ENCODE measurements at places on chromosomes 7 and 10.

DNA sequence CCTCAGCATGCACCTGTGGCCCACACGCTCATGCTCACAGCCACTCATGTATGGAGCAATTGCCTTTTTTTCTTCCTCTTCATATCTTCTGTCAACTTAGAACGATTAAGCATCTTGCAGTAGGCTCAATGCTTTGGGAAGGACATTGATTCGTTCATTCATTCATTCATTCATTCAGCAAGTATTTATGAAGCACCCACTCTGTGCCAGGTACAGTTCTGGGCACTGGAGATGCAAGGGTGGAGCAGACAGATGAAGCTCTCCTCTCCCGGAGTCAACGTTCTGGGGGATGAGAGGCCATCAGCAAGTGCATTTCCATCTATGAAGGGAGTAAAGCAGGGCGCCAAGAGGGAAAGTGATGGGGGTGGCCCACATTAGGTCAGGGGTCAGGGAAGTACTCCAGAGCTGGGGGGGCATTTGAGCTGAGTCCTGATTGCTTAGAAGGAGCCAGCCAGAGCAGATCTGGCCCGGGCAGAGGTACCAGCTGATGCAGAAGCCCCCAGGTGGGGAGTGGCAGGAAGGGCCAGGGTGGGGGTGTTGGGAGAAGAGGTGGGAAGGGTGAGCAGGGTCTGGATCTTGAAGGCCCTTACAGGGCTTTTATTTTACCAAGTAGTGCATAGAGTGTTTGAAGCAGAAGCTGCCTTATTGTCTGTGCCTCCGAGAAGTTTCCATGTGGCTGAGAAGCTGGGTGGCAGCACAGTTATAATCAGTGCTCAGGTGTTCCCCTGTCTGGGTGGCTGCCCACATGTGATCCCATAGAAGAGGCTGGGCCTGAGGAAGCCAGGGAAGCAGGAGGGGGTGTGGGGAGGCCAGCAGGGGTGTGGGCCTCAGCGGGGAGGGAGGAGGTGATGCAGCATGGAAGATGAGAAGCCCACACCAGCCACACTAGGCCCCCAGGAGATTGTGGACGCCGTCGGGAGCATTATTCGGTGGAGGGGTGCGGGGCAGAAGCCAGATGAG lies 36.2 kb downstream of the CHST3 start:
- DNase-seq, result no peak

- DNase-seq, result no peak
Observed at GRCh38 chr7:89316584-89317251, 521.2 kb upstream of the TEX47 start.

DNA sequence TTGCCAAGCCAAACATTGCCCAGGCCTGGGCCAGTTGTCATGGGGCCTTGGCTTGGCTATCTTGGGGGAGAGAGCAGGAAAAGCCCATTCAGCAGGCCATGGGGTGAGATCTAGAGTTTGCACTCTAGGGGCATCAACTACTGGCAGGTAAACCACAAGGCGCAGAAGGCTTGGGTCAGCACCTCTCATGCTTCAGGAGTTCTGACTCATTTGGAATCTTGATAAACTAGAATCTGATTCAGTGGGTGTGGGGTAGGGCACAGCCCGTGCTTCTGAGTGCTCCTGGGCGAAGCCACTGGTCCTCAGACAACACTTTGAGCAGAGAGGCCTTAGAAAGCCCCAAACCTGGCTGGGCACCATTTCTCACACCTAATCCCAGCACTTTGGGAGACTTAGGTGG lies 81.1 kb downstream of the RGS10 start:
- DNase-seq, result no peak

DNA sequence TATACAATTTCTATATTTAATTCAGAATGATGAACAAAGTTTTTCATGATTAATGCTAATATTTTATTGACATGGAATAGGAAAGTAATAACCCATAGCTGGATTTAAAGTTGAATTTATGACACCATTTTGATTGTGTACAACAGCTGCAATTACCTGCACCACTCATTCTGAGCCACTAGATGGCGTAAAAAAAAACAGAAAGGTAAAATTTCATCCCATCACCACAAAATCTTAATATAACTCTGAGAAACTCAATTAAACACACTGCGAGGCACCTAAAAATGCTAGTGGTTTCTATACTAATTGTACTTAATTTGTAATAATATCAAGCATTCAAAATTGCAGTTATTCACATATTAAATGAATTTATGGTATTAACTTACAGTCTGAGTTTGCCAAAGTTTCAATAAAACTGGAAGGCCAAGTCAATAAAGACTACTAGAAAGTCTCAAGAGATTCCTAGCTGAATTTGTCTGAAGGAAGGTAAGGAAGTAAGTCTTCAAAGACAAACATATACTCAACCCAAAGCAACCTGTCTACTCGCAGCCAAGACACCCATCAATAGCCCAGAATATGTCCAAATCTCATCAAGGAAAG lies 182.5 kb downstream of the SKAP2 start:
- DNase-seq, result no peak

DNA sequence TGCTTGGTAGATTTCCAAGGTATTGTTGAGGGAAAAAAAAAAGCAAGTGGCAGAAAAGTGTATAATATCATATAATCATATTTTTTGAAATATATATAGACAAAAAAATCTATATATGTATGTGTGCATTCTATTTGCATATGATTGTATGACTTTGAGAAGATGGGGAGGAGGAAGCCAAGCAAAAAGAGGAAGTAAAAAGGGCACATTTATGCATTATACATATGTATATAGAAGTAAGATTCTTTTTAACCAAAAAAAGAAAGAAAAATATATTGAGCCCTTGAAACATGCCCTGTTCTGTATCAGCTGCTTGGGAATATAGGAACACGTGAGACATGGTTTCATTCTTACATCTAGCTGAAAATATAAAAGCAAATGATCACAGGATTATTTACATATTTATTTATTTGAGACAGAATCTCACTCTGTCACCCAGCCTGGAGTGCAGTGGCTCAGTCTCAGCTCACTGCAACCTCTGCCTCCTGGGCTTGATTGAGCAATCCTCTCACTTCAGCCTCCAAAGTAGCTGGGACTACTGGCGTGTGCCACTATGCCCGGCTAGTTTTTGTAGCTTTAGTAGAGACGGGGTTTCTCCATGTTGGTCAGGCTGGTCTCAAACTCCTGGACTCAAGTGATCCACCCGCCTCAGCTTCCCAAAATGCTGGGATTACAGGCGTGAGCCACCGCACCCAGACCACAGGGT lies 18.0 kb upstream of the SLF2 start:
- no peak for DNase-seq

- no peak for DNase-seq
Observed at GRCh38 chr10:131636116-131636515, 264.7 kb upstream of the PPP2R2D start.

- no peak for DNase-seq
Observed at GRCh38 chr10:125744909-125745308, 25.4 kb downstream of the EDRF1 start.

DNA sequence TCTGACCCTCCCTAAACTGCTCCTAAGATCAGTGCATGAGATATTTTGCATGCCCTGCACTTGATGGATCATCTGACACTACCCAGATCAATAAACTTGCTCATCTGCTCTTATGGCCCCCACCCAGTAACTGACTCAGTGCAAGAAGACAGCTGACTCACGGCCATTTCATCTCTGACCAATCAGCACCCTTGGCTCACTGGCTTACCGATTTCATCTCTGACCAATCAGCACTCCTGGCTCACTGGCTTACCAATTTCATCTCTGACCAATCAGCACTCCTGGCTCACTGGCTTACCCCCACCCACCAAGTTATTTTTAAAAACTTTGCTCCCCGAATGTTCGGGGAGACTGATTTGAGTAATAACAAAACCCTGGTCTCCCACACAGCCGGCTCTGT lies 37.2 kb upstream of the OPTN start:
- no peak for DNase-seq

DNA sequence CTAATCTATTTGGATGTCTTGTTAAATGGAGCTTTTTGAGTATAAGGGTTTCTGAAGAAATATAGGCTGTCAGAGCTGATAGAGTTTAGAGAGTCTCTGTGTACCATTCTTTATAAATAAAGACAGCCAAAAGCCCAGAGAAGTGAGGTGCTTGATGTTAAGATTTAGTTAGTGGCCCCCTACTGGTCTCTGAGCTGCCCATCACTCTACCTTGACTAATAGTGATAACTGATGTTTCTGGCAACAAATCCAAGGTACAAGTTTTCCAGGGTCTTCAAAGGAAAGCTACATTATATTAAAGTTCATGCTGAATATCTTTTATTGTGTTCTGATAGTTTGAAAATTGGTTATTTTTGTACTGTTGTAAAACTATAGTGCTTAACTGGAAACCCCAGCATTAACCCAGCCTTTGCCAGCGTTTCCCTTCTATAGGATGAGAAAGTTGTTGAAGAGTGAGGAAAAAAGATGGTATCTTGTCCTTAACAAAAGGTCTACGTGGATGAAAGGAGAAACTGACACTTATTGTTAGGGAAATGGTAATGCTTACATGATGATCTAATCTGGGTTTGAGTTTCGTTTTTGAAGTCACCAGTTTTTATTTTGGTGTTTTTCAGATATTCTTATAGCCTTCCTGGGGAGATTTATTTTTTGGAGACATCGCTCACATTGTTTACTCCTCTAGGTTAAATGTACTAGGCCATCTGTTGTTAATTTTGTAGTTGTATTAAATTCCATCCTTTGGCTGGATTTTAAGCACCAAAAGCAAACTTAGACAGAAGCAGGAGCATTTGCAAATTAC lies 79.0 kb downstream of the AUTS2 start:
- DNase-seq, result no peak

- DNase-seq, result no peak
Observed at GRCh38 chr10:68202960-68203353, 29.0 kb downstream of the ATOH7 start.

DNA sequence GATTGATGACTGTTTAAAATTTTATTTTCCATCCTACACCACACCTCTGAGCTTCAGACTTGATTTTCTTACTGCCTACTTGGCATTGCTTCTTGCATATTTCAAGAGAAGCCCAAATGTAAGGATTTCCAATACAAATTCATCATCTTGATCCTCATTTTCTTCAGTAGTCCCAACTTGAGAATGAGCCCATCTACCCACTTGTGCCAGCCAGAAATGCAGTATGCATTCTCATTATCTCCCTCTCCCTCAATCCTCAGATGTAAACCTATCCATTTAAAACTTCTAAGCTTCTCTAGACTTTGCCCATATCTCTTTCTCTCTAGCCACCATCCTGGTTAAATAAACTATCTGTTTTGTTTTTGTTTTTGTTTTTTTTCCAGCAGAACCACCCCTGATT lies 22.4 kb upstream of the EGFR start:
- DNase-seq, result no peak

DNA sequence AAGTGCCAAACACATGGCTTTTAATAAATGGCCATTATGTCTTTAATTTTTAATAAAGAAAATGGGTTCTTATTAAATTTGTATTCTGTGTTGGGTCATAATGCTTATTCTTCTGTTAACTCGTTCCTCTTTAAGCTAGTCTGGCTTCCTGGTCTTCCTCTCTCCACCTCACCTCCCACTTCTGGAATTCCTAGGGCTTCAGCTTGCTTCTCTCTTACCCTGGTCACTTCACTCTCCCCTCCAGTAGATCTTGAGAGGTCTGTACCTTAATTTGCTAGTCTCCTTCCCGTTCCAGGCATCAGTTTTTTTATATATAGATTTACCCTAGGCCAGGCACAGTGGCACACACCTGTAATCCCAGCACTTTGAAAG lies 111.2 kb downstream of the RALA start:
- DNase-seq, result no peak

DNA sequence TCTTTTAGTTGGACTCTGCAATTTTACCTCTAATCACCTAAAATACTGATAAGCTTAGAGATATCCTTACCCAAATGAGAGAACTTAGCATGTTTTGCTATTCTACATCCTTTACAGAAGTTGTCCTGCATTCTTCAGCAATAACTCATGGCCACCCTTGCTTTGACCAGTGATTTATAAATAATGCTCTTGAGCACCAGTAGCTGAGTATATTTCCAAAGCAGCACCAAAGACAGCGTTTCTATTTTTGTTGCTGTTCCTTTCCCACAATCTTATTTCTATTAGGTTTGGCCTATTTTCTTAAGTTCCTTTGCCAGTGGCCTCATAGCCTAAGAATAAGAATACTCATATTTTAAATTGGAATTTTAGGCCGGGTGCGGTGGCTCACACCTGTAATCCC lies 15.0 kb downstream of the ARPC1A start:
- DNase-seq, result no peak

GRCh38 chr7:55065511-55066229 lies 46.9 kb downstream of the EGFR start:
- no peak for DNase-seq

- DNase-seq, result no peak
Observed at GRCh38 chr7:35781200-35781701, 19.6 kb upstream of the SEPTIN7 start.

- DNase-seq, result no peak
Observed at GRCh38 chr10:121597504-121598262, 561 bp downstream of the FGFR2 start.

GRCh38 chr7:3146571-3147226 lies 103.0 kb upstream of the CARD11 start:
- no peak for DNase-seq

DNA sequence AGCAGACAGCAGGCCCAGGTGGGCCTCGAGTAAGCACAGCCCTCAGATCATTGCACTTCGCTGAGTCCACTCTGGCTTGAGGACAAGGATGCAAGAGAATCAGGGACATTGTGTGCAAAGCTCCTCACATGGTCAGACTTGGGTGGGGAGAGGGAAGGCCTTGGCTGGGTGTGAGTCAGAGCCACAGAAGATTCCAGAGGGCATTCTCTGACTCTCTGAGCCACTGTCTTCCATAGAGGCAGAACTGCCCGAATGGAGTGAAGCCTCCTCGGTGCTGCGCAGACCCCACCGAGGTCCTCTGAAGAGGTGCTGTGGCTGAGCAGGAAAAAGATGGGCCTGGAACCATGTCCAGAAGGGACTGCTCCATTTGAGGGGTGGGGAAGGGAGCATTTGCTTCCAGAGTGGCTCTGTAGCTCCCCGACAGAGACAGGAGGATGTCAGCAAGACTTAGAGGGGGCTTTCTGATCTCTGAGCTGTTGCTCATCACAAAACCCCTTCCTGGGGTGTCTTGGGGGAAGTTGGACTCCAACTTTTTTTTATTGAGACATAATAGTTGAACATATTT lies 120.8 kb downstream of the PTPN20 start:
- no peak for DNase-seq
